ENCODE measurements at places on chromosomes 1 and 21. TPM values are rescaled to one million over a fixed set of nuclear protein-coding genes. Genes with fewer than 3 reads are reported as not detected.

GRCh38 chr1:32273391-32274208, 18.3 kb upstream of the HDAC1 start:
- no peak overlapping the region for H3K27ac ChIP-seq
- H3K27me3 ChIP-seq = peaks cover 21% of the 10 kb centered on the region
- DNase-seq = no peak
- no peaks in the 10 kb centered on the region for H3K4me1 ChIP-seq
- H3K4me3 ChIP-seq = no peak overlapping the region

- peaks cover 20% of the 10 kb centered on the region for H3K4me1 ChIP-seq
- no peaks in the 10 kb centered on the region for H3K36me3 ChIP-seq
- no peaks in the 10 kb centered on the region for H3K27me3 ChIP-seq
Measured at GRCh38 chr1:244920911-244921761, 56.8 kb upstream of the HNRNPU start.

GRCh38 chr1:44120398-44120949, 1.9 kb downstream of the KLF17 start:
- no peaks in the 10 kb centered on the region for H3K27me3 ChIP-seq
- no peaks in the 10 kb centered on the region for H3K4me1 ChIP-seq
- no peak overlapping the region for H3K4me3 ChIP-seq

GRCh38 chr1:247347477-247348222, 16.0 kb upstream of the ZNF496 start:
- H3K4me3 ChIP-seq = peak overlapping the region; percentile 12
- H3K4me1 ChIP-seq = no peaks in the 10 kb centered on the region
- peak; percentile 32 for DNase-seq

DNA sequence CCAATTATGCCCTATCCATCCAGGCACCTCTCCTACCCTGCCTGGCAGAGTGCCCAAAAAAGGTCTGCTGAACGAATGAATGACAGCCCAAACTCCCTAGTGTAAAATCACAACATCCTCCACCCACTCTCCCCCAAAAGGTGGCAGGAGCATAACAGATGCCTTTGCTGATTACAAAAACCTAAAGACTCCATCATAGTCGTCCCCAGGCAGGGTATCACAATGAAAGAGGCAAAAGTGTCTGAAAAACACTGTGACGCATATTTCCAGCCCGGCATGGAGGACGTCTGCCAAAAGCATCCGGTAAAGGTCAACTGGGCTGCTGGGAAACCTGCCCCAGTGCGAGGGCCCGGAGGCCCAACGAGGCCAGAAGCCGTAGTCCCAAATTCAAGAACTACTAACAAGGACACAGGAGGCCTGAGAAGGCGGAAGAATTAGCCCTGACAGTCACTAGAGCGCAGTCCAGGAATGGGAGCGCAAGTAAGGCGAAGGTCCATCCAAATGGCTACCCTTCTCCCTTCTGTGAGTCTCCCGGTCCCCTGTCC, 576 bp downstream of the SMIM12 start:
- H3K27ac ChIP-seq = peak overlapping the region; percentile 97
- DNase-seq = no peak
- H3K4me1 ChIP-seq = peaks cover 7% of the 10 kb centered on the region
- no peaks in the 10 kb centered on the region for H3K27me3 ChIP-seq
- H3K36me3 ChIP-seq = peaks cover 24% of the 10 kb centered on the region
- peak overlapping the region; percentile 93 for H3K4me3 ChIP-seq

GRCh38 chr1:184605941-184606340, 148.7 kb downstream of the EDEM3 start:
- H3K4me1 ChIP-seq = no peaks in the 10 kb centered on the region
- no peak for DNase-seq
- no peak overlapping the region for H3K4me3 ChIP-seq
- no peaks in the 10 kb centered on the region for H3K27me3 ChIP-seq
- no peak overlapping the region for H3K27ac ChIP-seq

DNA sequence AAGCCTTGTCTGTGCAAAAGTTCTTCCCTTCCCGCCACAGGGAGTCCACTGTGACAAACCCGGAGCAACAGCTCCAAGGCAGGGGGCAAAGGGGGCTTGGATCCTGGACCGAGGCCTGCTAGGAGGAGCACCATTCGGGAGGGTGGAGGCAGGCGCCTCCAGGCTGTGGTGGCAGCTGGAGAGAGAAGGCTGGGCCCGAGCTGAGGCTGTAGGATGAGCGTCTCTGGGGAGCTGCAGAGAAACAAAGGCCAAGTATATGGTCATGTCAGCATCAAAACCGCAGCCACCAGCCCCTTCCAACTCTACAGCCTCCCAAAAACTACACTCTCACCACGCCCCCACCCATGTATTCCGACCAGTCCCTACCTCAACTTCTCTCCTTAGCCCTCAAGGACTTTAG, 579 bp downstream of the SH3BP5L start:
- DNase-seq = no peak
- H3K27ac ChIP-seq = peak overlapping the region; percentile 93
- peaks cover 29% of the 10 kb centered on the region for H3K36me3 ChIP-seq
- peak overlapping the region; percentile 78 for H3K4me3 ChIP-seq
- H3K27me3 ChIP-seq = no peaks in the 10 kb centered on the region

DNA sequence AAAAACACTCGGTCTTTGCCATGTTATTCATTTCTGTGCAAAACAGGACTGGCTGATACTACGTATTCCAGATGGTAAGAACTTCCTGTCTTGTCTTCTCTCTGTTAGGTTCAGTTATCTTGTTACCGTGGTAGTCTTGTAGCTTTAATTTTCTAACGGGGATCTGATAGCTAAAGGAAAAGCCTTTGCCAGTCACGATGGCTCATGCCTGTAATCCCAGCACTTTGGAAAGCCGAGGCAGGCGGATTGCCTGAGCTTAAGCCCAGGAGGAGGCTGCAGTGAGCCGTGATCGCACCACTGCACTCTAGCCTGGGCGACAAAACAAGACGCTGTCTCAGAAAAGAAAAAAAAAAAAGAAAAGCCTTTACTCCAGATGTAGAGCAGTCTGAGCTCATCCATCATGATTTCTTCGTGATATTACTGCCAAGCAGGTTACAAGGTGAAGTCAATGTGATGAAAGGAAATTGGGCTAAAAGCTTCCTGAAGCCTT, 11.1 kb upstream of the MSTO1 start:
- DNase-seq = peak; percentile 36
- no peaks in the 10 kb centered on the region for H3K36me3 ChIP-seq
- H3K27me3 ChIP-seq = no peaks in the 10 kb centered on the region

- no peak overlapping the region for H3K4me3 ChIP-seq
- H3K27ac ChIP-seq = no peak overlapping the region
- no peaks in the 10 kb centered on the region for H3K27me3 ChIP-seq
- no peak for DNase-seq
Measured at GRCh38 chr1:17198476-17199258, 6.3 kb upstream of the PADI1 start.

- H3K4me1 ChIP-seq = no peaks in the 10 kb centered on the region
- no peaks in the 10 kb centered on the region for H3K27me3 ChIP-seq
- H3K27ac ChIP-seq = no peak overlapping the region
- no peak for DNase-seq
Measured at GRCh38 chr1:212141404-212141803, 105.9 kb downstream of the DTL start.

DNA sequence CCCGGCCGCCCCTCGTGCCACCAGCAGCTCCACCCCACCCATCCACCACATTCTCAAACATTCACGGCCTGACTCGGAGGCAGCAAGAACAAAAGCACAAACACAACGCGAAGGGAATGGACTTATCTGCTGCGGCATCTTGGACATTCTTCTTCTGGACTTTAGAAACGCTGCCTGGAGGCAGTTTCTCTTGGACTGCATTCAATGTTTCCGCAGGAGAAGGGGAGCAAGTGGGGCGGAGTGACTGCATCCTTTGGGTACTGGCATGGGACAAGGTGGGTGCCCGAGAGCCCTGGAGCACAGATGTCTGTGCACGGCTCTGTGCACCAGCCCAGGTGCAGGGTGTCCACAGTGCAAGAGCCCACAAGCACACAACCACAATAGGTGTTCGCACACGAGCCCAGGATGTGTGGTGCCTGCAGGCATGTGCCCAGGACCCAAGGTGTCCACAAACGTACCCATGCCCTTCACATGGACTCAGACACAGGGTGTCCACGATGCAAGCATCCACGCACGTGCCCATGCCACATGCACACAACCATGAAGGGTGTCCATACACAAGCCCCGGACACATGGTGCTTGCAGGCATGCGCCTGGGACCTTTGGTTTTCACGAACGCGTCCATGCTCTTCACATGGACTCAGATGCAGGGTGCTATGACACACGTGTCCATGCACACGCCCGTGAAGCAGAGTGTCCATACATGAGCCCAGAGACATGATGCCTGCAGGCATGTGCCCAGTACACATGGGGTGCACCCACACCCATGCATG, 53.6 kb downstream of the WNT9A start:
- H3K4me1 ChIP-seq = no peaks in the 10 kb centered on the region
- no peaks in the 10 kb centered on the region for H3K36me3 ChIP-seq
- peak; percentile 38 for DNase-seq
- H3K27ac ChIP-seq = no peak overlapping the region

DNA sequence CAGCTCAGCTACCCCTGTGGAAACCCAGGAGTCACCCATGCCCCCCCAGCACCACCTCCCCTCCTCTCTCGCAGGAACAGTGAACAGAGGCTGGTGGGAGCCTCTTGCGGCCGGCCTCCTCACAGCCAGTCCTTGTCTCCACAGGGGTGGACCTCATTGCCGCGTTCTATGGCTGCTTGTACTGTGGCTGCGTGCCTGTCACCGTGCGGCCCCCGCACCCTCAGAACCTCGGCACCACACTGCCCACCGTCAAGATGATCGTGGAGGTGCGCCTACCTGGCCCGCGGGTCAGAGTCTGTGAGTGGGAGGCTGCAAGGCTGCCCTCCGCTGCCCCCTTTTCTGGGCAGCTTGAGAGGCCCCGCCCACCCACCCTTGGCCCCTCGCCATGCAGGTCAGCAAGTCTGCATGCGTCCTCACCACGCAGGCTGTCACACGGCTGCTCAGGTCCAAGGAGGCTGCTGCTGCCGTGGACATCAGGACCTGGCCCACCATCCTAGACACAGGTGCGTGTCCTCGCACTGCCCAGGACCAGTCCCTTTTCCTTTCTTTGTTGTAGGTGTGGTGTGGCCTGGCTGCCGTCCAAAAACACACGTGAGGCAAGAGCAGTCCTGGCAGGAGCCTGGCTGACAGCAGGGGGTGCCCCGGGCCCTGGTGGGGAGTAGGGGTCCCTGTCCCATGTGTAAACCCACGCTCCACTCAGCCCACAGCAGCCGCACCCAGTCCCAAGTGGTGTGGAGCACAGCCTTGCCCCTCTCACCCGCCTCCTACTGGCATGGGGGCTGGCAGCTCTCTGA, 50.3 kb downstream of the S100B start:
- H3K36me3 ChIP-seq = peaks cover 5% of the 10 kb centered on the region

DNA sequence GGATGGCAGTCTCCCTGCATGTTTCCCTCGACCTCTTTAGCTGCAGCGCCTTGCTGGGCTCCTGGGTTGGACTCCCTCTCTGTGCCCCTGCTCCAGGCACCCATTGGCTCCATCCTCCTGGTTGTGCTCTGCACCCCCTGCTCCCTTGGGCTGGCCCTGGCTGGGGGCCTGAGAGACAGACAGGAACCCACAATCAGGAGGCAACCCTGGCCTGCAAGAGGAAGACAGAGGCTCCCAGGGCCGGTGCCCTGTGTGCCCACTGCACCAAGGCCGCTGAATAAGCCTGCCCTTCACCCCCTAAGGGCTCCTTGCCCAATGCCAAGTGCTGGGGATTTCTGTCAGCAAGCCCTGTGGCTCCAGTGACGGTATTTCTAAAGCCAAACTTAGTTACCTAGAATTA, 31.5 kb upstream of the LHX4 start:
- H3K27ac ChIP-seq = no peak overlapping the region
- peaks cover 24% of the 10 kb centered on the region for H3K36me3 ChIP-seq
- DNase-seq = no peak
- no peak overlapping the region for H3K4me3 ChIP-seq

- no peak for DNase-seq
- H3K27ac ChIP-seq = no peak overlapping the region
- peaks cover 13% of the 10 kb centered on the region for H3K4me1 ChIP-seq
- H3K36me3 ChIP-seq = no peaks in the 10 kb centered on the region
- no peak overlapping the region for H3K4me3 ChIP-seq
Measured at GRCh38 chr1:172137703-172138454, 282.6 kb upstream of the C1orf105 start.

The EPHB2 gene
- 0.11 TPM for polyA plus RNA-seq

The OR2L5 gene
- polyA plus RNA-seq = not detected

The GPBP1L1 gene
- 40.2 TPM for polyA plus RNA-seq

The CLCA2 gene
- polyA plus RNA-seq = 0.07 TPM

The ACOT11 gene
- polyA plus RNA-seq = 60.8 TPM

All from heart left ventricle (tissue), 16 donors.